ENCODE measurements at places on chromosomes 7 and 10.
A peak's percentile ranks its signal among the peaks of the same experiment; 100 is the strongest.

DNA sequence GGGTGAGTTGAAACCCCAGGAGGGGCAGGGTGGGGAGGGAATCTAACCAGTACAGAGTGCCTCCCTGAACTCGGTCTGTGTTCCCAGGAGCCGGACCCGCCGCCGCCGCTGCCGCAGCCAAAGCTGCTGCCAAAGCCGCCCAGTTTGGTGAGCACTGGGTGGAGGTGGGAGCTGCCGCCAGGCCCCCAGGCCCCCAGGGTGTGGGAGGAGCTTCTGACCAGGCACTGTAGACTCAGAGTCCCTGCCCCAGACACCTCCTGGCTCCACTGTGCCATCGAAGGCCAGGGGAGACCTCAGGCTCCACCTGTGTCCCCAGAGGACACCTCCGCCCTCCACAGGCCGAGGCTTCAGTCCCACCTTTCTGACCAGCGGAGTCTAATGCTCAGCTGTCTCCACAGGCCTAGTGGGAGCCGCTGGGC lies 20.4 kb upstream of the LIMK1 start:
- DNase-seq: peak; percentile 53

DNA sequence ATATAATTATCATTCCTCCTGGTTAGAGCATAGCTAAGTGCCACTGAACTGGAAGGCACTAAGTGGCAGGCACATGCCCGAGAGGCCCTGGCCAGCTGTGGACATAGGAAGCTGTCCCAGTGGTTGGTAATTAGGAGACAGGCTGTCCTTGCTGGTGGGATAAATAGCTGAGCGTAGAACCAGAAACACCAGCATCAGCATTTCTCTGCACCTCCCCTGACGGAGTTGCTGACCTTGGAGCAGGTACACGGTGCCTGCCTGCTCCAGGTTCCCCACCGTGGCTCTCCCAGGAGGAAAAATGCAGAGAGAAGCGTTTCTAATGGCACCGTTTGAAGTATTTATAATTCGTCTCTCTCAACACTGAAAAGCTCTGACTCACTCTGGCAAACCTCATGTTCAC lies 5.6 kb upstream of the ABLIM1 start:
- DNase-seq: no peak

DNA sequence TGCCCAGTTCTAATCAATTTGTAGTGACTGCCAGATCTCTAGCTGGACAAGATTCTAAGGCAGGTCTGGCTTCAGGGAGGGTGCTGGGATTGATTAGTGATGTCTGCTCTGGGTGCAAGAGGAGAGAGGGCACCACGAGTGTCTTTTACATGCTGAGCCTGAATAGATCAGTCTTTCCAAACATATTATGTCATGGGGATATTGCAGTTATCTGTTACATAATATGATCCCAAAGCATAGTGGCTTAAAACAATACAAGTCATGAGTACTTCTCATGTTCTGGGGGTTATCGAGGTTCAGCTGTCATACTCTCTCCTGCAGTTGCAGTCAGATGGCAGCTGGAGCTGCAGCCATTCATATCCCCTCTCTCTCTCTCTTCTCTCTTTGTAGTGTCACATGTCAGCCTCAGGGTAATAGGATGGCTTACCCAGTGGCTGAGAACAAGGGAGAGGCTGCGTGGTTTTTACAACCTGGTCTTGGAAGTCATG lies 26.0 kb downstream of the SLC29A3 start:
- no peak for DNase-seq

GRCh38 chr10:113554214-113554613 lies 1.4 kb downstream of the HABP2 start:
- DNase-seq: no peak

DNA sequence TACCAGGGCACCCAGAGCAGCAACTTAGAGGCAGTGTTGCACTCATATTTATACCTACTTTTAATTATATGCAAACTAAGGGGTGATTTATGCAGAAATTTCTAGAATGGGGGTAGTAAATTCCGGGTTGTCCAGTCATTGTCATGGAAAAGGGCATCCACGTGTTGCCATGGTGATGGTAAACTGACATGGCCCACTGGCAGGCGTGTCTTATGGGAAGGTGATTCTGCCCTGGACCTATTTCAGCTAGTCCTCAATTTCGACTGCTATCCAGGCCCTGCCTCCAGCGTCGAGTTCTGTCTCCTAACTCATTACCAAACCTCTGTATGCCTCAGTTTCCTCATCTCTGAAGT lies 12.8 kb downstream of the SNX8 start:
- DNase-seq: peak; percentile 74

- no peak for DNase-seq
These were observed 29.5 kb downstream of the FAM171A1 start for GRCh38 chr10:15341502-15342128.

DNA sequence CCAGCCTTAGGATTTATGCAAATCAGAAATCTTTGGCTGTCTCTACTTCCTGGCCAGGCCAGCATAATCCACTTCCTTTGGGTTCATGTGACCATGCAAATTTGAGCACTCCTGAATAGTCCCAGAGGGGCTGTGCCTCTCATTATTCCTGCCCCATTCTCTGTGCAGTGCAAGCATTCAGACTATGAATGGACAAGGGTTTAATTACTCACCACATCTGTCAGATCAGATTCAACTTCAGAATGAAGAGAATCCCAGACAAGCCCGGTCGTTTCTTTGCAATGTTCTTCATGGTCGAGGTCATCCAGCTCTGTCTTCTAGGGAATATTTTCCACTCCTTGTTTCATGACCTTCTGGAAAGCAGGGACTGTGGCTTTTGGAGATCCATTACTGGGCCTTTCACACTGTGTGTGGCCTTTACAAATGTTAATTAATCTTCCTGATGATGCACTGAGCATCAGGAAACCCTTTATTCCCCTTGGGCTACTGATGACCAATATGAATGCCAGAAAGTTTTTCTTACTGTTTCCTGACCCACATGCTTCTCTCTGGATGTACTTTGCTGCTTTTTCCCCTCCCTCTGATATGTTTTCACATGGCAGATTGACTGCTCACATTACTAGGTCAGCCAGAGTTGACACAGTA lies 217.6 kb upstream of the TCF7L2 start:
- no peak for DNase-seq

GRCh38 chr10:16952080-16952479 lies 134.9 kb upstream of the RSU1 start:
- DNase-seq: no peak

GRCh38 chr10:77430530-77430929 lies 207.1 kb downstream of the KCNMA1 start:
- no peak for DNase-seq

Measured in H7 (cell line).